NCI-H1417 treated with DMSO at 0.1 percent for 48 hours (cell line): ENCODE measurements at places on chromosomes 12 and 14.

GRCh38 chr12:79615596-79616560, 74.9 kb downstream of the PAWR start:
- no peak for DNase-seq

- no peak for DNase-seq
These were observed 306.0 kb downstream of the BCL11B start for GRCh38 chr14:98966016-98966415.

DNA sequence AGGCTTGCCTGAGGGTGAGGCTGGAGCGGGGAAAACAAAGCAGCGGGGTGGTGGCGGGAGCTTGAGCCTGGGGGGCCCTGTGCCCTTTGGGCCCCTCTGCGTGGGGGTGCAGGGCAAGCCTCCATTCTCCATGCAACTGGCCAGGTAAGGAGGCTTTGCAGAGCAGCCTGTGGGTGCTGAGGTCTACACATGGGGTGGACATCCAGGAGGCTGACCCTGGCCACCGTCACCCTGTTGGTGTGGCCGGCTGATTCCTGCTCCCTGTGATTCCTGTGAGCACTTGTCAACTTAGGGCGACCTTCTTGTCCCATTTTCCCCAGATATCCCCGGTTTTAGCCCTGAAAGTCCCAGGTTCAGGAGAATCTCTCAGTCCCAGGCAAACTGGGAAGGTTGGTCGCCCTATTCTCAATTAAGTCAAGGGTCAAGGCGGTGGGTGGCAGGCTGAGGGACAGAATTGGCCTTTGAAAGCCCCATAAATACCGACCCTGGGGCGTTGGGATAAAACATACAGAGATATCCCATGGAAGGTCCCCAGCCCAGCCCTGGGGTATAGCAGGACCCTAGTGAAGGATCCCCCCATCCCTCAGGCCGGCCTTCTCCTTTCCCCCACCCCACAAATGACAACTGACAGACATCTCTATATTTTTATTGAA, 70.5 kb downstream of the PRIMA1 start:
- DNase-seq, result no peak

DNA sequence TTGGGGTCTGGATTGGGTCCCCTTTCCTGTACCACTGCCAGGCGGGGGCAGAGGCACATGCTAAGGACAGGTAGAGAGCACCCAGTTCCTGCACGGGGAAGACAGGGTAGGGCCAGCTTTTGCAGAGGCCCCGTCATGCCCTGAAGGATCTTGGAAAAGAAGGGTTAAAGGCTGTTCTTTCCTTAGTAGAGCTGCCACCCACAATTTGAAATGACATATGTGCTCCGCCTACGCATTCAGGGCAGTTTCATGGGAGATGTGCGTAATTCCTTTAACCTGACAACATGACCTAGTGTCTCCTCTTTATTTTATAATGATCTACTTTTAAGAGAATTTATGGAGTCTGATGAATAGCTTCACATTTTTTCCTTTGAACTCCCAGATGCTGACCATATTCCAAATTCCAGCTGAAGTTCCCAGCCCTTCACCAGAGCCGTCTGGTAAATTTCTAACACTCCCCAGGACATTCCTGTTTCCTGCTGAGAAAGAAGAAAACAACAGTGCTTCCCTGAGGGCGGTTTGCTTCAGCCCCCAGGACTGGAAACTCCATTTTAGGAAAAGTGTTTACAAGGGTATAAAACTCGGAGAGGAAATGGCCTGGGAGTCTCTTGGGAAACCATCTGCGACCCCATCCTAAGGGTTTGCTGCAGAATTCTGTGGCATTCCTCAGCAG, 58.9 kb upstream of the PLEKHG3 start:
- DNase-seq, result no peak
